Thoracic aorta (tissue), 2 donors: ENCODE measurements at places on chromosomes 16 and 17.

GRCh38 chr16:82229800-82230619 is 60.0 kb upstream of the MPHOSPH6 start:
- no peak for DNase-seq

- DNase-seq: no peak
These were observed 32.2 kb downstream of the HS3ST3A1 start for GRCh38 chr17:13569398-13570123.

- no peak for DNase-seq
These were observed 9.1 kb downstream of the CBX2 start for GRCh38 chr17:79786930-79787643.

DNA sequence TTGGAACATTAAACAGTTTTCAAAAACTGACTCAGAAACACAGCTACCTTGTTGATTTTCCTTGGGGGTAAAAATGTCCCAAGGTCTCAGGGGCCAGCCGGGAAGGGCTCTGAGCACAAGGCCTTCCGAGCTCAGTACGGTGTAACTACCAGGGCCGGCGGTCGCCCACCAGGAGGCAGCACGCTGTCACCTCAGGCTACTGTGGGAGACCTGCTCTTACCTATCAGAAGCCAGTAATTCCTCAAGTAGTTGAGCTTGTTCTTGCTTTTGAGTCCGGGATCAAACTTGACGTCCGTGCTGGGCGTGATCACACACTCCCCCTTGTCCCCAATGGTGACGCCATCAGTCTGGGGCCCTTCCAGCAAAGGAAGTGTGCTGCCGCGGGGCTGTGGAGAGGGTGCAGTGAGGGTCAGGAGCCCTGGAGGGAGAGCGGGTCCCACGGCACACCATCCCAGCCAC is 43.4 kb upstream of the ICAM2 start:
- no peak for DNase-seq

DNA sequence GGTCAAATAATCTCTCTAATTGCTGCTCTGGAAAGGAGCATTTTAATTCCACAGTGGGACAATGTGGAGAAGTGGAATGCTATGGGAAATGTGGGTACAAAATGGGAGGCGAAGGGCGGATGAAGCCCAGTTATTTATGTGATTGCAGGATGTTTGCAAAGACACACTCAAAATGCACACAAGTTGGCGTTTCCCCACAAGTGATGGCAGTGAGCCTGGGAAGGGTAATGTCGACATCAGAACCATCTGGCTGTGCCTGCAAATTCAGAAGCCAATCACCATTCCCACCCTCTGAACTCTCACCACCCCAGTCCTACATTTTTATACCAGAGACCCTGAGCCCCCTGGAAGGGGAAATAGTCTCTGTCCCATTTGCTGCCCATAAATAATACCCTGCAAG is 201.1 kb downstream of the SOX9 start:
- DNase-seq: no peak

GRCh38 chr17:2485543-2485942 is 26.1 kb downstream of the METTL16 start:
- DNase-seq: no peak

- no peak for DNase-seq
These were observed 182 bp upstream of the SPECC1 start for GRCh38 chr17:20009052-20009301.

- no peak for DNase-seq
These were observed 19.6 kb upstream of the LLGL1 start for GRCh38 chr17:18205861-18206260.

DNA sequence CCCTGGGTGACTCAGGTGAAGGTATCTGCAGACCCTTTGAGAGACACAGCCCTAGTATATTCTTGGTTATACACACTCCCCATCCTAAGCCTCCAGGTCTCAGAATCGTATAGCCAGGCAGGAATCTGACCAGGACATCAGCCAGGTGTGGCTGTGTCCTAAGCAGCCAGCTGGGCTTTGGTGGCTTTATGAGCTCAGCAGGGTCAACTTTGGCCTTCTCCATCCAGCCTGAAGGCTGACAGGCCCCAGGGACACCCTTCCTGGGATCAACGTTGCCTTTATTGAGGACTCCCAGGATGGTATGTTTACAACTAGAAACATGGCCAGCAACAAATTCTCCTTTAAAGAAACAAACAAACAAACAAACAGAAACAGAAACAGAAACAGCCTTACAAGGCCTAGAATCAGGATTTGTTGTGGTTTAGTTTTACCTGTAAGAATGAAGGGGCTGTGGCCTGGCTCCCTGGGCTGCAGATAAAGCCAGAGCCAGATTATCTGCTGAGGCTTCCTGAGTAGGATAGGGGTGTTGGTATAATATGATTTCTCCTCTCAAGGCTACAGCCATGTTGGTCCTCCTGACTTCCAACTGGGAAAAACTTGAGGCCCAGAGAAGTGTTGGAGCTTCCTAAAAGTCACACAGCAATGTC is 8.5 kb downstream of the KIF19 start:
- no peak for DNase-seq

DNA sequence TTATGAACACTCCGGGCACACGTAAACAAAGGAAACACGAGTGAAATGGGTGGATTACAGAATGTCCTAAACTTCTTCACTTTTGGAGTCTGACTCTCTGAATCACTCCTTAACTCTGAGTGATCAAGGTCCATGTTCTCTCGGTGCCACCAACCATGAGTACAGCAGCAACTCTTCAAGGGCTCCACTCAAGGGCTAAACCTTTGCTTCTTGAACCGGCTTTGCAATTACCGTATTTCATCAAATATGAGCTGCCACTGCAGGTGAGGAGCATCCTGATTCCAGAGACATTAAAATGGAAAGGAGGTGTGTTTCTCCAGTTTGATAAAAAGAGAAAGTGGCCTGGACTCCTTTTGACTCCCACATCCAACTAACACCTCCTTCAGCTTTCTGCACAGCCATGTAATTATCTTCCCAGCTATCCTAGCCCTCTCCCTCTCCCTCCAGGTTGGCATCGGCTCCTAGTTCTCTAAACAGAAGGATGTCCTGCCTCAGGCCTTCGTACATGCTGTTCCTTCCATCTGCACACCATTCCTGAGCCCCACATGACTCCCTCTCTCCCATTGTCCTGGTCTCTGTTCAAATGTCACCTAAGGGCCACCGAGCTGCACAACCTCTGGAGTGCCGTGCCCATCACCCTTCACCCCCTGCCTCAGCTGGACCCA is 61.4 kb downstream of the ZDHHC7 start:
- no peak for DNase-seq

DNA sequence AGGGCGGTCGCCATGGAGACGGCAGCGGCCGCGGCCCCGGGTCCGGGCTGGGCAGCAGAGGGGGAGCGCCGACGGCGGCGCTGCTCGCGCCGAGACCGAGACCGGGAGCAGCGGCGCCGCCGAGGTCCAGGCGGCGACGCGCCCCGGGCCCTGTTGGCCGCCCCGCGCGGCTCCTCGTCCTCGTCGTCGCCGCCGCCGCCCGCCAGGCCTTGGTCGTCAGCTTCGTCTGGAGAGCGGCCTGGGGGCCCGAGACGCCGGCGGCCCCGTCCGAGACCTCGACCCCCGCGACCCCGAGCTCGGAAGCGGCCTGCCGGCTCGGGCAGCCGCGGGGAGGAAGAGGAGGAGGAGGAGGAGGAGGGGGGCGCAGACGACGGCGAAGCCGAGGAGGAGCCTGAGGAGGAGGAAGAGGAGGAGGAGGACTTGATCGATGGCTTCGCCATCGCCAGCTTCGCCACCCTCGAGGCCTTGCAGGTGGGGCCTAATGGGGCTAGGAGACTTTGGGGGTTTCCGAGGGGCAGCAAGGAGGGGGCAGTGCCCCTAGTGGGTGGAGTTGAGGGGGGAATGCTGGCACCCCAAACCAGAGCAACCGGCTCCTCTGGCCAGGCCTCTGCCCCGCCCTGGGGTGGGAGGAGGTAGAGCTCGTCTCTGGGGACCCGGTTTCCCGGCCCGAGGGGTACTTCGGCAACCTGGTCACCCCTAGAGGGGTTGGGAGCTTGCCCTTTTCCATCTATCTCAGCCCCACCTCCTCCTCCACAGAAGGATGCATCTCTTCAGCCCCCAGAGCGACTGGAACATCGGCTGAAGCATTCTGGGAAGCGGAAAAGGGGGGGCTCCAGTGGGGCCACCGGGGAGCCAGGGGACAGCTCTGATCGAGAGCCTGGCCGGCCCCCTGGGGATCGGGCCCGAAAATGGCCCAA is 1.5 kb downstream of the FBRS start:
- no peak for DNase-seq

GRCh38 chr16:49116873-49117272 is 164.8 kb downstream of the CBLN1 start:
- DNase-seq: no peak

DNA sequence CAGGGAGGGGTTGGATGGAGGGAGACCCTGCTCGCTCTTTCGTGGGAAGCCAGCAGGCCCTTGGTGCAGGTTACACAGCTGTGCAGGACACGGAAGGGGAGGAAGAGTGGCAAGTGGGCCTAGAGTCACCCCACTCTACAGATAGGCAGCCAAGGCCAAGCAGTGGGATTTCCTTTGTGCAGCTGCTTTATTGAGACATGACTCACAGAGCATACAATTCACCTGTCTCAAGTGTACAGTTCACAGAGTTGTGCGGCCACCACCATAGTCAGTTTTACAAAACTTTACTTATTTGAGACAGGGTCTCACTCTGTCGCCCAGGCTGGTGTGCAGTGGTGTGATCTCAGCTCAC is 91.2 kb upstream of the CIBAR2 start:
- DNase-seq: no peak

GRCh38 chr16:75225092-75225491 is 6.3 kb downstream of the CTRB1 start:
- DNase-seq: no peak

- DNase-seq: no peak
These were observed 1.6 kb downstream of the UNC119 start for GRCh38 chr17:28550858-28551257.

GRCh38 chr17:41325126-41325525 is 9.6 kb upstream of the KRTAP17-1 start:
- no peak for DNase-seq

GRCh38 chr16:27369806-27370205 is 32.2 kb upstream of the IL21R start:
- no peak for DNase-seq

GRCh38 chr16:73143002-73143401 is 95.1 kb upstream of the ZFHX3 start:
- DNase-seq: no peak

GRCh38 chr17:81814748-81815645 is 11.0 kb downstream of the GCGR start:
- no peak for DNase-seq

DNA sequence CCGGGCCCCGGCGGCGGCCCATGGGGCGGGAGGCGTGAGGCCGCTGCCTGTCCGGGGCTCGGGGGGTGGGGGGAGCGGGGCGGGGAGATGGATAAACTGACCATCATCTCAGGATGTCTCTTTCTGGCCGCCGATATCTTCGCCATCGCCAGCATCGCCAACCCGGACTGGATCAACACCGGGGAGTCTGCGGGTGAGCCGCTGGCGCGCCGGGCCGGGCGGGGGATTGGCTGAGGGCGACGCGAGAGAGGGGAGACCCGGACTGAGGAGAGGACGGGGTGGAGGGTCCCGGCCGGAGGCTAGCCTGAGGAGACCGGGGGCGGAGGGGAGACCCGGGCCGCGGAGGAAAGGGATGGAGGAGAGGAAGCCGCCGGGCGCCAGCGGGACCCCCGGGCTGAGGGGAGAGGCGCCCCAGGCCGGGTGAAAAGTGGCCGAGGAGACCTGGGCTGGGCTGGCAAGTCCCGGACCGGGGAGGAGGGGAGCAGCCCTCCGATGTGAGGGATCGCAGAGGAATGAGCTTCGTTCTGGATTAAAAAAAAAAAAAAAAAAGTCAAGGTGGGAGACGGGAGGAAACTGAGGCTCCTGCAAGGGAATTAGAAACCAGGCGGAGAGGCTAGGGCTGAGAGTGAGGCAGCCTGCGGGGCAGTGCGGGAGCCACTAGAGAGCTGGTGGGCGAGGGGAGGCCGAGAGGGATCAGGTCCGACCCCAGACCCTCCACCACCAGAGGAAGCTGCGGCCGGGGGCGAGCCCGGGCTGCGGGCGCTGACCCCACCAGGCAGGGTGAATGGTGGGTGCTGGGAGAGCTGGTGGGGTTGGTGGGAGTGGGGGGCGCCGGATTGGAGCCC is 526 bp downstream of the MOSMO start:
- no peak for DNase-seq

- DNase-seq: no peak
These were observed 49.6 kb upstream of the IRX6 start for GRCh38 chr16:55274391-55274790.

DNA sequence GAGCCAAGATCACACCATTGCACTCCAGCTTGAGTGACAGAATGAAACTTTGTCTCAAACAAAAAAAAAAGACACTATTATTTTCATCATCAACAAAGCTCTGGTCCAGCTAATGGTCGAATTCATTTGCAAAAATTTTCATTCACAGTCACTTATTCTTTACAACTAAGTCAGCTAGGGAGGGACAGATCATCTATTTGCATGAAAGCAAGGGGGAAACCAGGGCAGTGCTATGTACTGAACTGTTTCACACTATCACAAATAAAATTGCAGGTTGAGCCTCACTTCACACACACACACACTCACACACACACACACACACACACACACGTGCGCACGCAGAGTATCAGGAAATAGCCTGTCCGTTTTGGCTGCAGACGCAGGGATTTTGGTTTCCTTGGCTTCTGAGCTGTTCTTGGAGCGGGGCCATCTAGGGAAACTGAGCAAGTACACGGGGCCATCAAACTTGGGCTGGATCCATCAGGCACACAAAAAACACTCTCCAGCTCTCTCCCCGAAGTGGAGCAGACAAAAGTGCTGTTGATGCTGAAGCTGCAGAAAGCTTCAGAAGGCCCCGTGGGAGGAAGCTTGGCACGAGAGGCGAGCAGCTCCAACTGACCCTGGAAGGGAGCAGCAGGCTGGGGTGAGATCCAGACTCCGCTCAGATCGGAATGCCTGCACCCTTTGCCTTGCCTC is 44.3 kb upstream of the HELZ start:
- peak; percentile 3 for DNase-seq

DNA sequence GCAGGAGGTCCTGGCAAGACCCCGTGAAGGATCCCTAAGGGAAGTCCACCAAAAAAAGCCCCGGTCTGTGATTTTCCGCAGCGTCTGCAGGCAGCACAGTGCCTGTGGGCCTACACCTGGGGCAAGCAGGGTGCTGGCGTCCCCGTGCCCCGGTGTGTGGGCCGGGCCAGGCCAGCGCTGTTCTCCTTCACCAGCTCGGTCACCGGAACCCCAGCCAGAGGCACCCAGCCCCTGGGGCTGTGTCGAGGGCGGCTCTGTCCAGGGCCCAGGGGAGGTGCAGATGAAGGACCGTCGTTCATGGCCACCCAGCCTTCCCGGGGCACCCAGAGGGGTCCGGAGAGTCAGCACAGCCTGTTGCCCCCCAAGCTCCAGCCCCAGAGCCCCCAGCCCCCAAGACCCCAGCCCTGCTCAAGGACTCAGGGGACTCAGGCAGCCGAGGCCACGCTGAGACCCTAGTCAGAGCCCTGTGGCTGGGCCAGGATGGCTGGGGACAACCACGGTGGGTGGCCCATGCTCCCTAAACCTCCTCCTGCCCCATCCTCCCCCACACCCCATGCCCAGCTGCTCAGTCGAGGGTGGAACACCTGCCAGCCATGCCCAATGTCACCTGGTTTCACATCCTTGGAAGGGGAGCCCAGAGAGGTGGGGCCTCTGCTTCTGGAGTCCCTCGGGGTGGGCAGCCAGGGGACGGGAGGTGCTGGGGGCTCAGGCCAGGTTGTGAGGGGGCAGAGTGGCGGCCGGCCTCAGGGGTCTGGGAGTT is 5.7 kb upstream of the C1QTNF8 start:
- DNase-seq: no peak
